ENCODE measurements at places on chromosomes 2 and 18. TPM values are rescaled to one million over a fixed set of nuclear protein-coding genes. Genes with fewer than 3 reads are reported as not detected.

DNA sequence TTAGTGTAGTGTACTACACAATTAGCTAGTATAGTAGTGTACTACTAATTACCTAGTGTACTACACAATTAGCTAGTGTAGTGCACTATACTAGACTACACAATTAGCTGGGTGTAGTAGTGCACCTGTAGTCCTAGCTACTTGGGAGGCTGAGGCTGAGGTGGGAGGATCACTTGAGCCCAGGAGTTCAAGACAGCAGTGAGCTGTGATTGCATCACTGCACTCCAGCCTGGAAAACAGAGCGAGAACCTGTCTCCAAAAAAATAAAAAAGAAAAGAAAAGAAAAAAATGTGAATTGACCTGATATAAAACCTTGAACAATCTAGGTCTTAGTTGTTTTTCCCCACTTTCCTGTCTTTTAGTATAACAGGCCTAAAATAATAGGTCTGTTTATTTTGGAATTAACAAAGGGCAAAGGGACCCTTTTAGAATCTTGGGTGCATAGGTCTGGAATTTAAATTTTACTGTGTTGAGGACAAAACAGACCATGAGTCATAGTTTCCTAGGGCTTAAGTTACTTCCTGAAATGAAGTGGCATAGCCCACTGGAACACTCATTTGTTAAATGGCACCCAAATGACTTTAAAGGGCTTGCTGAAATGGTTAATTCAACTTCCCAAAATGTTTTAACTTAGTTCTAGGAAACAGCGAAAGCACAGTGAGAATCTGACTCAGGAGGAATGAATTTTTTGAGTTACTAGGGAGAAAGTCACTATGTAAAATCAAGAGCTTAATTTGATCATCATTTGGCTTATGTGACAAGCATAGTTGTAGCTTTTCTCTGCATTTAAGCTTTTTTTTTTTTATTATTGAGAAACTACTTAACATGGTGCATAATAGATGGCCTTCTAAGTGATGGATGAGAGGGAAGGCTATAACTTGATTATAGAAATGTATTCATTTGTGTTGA, 50.7 kb upstream of the ARL5A start:
- H3K27me3 ChIP-seq, result no peaks in the 10 kb centered on the region
- no peaks in the 10 kb centered on the region for H3K36me3 ChIP-seq
- H3K27ac ChIP-seq, result no peak overlapping the region
- H3K4me1 ChIP-seq, result no peaks in the 10 kb centered on the region
- DNase-seq, result no peak
- no peak overlapping the region for H3K4me3 ChIP-seq

The EHBP1 gene
- 18.1 TPM for total RNA-seq

DNA sequence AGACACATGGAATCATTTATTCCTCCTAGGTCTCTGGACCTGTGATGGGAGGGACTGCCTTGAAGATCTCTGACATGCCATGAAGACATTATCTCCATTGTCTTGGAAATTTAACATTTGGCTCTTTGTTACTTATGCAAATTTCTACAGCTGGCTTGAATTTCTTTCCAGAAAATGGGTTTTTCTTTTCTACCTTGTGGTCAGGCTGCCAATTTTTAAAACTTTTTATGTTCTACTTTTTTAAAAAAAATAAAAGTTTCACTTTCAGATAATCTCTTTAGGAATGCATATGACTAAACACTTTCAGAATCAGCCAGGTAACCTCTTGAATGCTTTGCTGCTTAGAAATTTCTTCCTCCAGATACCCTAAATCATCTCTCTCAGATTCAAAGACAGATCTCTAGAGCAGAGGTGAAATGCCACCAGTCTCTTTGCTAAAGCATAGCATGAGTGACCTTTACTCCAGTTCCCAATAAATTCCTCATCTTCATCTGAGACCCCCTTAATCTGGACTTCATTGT, 209.6 kb downstream of the RPRM start:
- no peaks in the 10 kb centered on the region for H3K36me3 ChIP-seq
- no peak overlapping the region for H3K4me3 ChIP-seq
- DNase-seq, result no peak
- H3K27ac ChIP-seq, result no peak overlapping the region
- H3K27me3 ChIP-seq, result no peaks in the 10 kb centered on the region

DNA sequence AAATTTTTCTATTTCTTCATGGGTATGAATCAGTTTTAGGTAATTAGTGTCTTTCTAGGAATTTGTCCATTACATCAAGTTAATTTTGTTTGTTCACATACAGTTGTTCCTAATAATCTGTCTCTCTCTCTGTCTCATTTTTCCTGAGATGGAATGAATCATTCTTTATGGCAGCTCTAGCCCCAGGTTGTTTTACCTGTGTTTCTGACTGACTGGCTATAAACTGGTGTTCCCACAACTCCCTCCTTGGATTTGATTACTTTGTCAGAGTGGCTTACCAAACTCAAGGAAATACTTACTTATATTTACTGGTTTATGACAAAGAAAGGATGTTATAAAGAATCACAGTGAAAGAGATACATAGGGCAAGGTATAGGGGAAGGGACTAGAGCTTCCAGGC, 15.1 kb downstream of the ADNP2 start:
- no peaks in the 10 kb centered on the region for H3K36me3 ChIP-seq
- DNase-seq, result no peak
- no peaks in the 10 kb centered on the region for H3K27me3 ChIP-seq
- no peak overlapping the region for H3K27ac ChIP-seq

DNA sequence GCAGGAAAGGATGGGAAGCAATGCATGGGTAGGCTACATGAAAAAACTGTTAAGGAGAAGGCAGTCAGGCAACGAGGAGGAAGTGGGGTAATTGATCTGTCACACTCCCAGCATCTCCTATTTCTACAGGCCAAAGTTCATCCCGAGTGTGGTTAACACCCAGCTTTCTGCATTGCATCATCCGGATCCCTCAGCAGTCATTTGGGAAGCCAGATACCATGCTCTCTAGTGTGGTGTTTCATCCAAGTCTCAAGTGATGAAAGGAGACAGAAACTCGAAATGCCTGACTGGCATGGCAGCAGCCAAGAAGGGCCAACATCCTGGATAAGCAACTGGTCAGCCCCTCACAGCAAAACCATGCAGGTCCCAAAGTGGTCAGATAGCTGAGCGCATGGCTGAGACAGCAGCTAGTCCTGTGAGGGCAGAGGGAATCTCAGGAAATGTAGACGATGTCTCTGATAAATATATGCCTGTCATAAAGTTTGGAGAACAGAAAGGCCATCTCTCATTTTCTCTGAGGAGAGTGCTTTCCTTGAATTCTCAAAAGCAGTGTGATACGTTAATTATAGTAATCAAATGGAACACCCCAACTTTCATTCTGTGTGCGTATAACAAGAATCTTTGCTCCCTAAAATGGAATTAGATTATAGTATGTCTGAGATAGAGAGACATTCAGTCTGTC, 24.8 kb upstream of the HNRNPA3 start:
- no peak for DNase-seq
- no peaks in the 10 kb centered on the region for H3K27me3 ChIP-seq
- no peak overlapping the region for H3K27ac ChIP-seq
- no peaks in the 10 kb centered on the region for H3K36me3 ChIP-seq
- no peak overlapping the region for H3K4me3 ChIP-seq

The CD8A gene
- 0.24 TPM for total RNA-seq

- H3K27ac ChIP-seq, result no peak overlapping the region
- H3K4me1 ChIP-seq, result no peaks in the 10 kb centered on the region
- H3K27me3 ChIP-seq, result no peaks in the 10 kb centered on the region
- no peak overlapping the region for H3K4me3 ChIP-seq
- DNase-seq, result no peak
Measured at GRCh38 chr2:200624658-200625057, 38.8 kb downstream of the AOX1 start.

- H3K36me3 ChIP-seq, result peaks cover 11% of the 10 kb centered on the region
- H3K27ac ChIP-seq, result no peak overlapping the region
- H3K4me3 ChIP-seq, result no peak overlapping the region
- H3K4me1 ChIP-seq, result peaks cover 4% of the 10 kb centered on the region
- no peaks in the 10 kb centered on the region for H3K27me3 ChIP-seq
- no peak for DNase-seq
Measured at GRCh38 chr18:31825772-31826171, 65.1 kb upstream of the SLC25A52 start.

The DPYSL5 gene
- not detected for total RNA-seq

DNA sequence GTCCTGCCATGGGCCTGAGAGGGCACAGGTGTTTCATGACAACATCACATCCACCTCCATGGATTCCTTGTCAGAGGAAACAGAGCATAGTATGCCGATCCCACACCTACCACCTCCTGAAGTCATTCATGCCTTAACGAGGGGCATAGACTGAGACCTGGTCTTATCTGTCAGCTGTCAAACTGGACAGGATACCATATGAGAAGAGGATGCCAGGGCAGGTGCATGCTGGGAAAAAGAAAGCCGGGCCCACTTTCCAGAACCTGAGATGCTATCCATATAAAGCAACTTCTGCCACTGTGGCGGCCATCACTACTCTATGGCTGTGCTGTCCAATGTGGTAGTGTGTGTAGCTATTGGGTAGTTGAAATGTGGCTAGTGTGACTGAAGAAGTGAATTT, 116.0 kb upstream of the SIX2 start:
- H3K4me1 ChIP-seq, result no peaks in the 10 kb centered on the region
- no peak overlapping the region for H3K4me3 ChIP-seq
- DNase-seq, result no peak
- no peaks in the 10 kb centered on the region for H3K36me3 ChIP-seq
- H3K27me3 ChIP-seq, result no peaks in the 10 kb centered on the region

DNA sequence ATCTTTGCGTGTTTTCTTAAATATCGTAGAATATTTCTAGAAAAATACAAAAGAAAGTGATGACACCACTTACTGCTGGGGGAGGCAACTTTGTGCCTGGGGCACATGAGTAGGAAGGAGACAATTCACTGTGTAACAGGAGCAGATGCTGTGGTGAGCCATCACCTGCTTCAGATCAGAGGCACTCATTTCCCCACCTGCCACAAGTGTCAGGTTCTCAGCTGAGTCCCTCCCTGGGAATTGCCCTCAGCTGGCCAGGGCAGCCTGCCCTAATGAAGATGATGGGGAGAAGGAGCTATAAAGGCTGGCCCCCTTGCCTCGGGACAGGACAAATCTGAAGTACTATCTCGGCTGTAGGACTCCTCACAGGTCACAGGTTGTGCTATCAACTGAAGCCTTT, 322.8 kb downstream of the STK39 start:
- H3K4me1 ChIP-seq, result no peaks in the 10 kb centered on the region
- no peak overlapping the region for H3K4me3 ChIP-seq
- H3K36me3 ChIP-seq, result no peaks in the 10 kb centered on the region
- H3K27ac ChIP-seq, result no peak overlapping the region

The DPY30 gene
- 41.6 TPM for total RNA-seq

DNA sequence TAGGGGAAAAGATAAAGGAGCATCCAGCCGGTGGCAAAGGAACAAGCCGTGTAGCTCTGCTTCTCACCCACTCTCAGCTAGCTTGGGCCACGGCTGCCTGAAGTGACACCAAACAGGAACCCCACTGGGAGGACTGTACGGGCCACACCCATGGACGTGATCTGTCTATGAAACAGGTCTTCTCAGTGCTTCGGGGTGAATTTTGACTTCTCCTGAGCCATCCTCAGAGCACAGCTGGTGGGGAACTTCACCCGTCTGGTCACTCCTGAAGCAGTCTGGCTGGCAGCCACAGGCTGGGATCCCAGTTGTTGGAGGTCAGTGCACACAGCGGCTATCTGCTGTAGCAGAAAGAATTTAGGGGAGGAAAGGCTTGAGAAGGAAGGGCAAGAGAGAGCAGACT, 223.8 kb downstream of the FAM210A start:
- no peak overlapping the region for H3K27ac ChIP-seq
- no peaks in the 10 kb centered on the region for H3K36me3 ChIP-seq
- peaks cover 33% of the 10 kb centered on the region for H3K4me1 ChIP-seq
- DNase-seq, result no peak
- H3K4me3 ChIP-seq, result no peak overlapping the region

GRCh38 chr2:169510496-169510895, 994 bp downstream of the KLHL41 start:
- no peak for DNase-seq
- no peaks in the 10 kb centered on the region for H3K4me1 ChIP-seq
- H3K4me3 ChIP-seq, result peak overlapping the region; percentile 47

GRCh38 chr2:10286216-10287037, 16.3 kb upstream of the HPCAL1 start:
- no peaks in the 10 kb centered on the region for H3K36me3 ChIP-seq
- no peak for DNase-seq
- no peak overlapping the region for H3K4me3 ChIP-seq
- H3K27me3 ChIP-seq, result no peaks in the 10 kb centered on the region
- H3K27ac ChIP-seq, result no peak overlapping the region

- H3K4me3 ChIP-seq, result no peak overlapping the region
- no peak for DNase-seq
- no peak overlapping the region for H3K27ac ChIP-seq
- H3K4me1 ChIP-seq, result no peaks in the 10 kb centered on the region
- H3K36me3 ChIP-seq, result no peaks in the 10 kb centered on the region
Measured at GRCh38 chr2:21415234-21415633, 291.5 kb downstream of the TDRD15 start.

Data from heart left ventricle (tissue), 16 donors.